ENCODE measurements at places on chromosomes 2 and 18.
A peak's percentile ranks its signal among the peaks of the same experiment; 100 is the strongest.

GRCh38 chr2:237581751-237582746 is 8.5 kb downstream of the RAB17 start:
- no peak for DNase-seq

DNA sequence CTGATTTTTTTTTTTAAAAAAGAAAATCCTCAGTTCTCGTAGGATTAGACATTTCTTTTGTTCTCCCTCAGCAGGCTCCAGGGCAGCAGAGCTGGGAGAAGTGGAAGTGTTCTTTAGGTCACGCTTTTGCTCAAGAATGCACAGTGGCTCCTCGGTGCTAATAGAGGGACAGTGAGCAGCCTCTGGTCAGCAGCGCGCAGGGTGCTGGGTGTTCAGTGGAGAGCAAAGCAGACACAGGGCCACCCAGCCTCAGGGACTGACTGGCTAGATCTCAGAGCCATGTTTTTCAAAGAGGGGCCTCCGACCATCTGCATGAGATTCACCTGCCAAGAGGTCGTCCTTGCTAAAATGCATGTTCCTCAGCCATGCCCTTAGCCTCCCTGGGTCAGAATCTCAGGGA is 218.8 kb downstream of the HAUS1 start:
- DNase-seq: no peak

GRCh38 chr2:197453914-197454398 is 604 bp downstream of the COQ10B start:
- DNase-seq: no peak

DNA sequence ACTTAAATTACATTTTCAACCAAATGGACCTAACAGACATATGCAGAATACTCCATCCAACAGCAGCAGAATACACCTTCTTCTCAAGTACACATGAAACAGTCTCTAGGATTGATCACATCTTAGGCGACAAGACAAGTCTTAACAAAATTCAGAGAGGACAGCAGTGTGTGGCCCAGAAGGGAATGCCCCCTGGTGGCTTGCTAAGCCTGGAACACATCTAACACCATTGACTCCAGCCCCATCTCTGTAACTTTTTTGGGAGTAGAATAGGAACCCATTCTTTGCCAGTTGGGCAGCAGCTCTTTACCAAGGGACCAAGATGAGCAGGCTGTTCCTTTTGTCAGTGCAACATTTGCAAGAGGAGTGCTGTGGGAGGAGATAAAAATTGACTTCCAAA is 249.9 kb downstream of the PLCL1 start:
- peak; percentile 19 for DNase-seq

DNA sequence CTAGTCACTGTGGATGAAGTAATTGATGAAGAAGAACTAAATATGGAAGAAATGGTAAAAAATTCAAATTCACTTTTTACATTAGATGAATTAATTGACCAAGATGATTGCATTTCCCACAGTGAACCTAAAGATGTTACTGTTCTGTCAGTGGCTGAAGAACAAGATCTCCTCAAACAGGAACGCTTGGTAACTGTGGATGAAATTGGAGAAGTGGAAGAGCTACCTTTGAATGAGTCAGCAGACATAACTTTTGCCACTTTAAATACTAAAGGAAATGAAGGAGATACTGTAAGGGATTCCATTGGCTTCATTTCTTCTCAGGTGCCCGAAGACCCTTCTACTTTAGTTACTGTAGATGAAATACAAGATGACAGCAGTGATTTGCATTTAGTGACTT is 26.6 kb upstream of the DYSF start:
- DNase-seq: no peak

DNA sequence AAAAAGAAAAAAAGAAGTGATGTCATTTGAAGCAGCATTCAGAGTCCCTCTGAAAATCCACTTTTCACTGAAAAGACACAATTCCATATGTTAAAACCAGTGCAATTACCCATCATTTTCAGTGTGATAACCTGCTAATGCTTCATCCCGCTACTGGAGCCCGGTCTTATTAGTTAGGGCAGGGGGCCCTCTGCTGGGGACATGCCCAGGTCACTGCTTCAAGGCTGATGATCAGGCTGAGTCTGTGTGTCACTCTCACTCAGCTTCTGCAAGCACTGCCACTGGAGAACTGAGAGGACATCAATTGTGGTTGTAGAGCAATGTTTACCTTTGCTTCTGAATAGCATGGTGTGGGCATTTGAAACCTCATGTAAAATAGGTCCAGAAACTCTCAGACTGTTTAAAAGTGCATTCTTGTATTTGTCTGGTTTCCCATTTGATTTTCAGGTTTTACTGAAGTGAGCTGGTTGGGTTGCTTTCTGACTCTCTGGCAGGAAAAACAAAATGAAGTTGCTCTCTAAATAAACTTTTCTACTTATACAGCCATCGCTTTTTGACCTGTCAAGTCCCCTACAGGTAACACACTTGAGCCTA is 49.2 kb upstream of the NXPH2 start:
- no peak for DNase-seq

DNA sequence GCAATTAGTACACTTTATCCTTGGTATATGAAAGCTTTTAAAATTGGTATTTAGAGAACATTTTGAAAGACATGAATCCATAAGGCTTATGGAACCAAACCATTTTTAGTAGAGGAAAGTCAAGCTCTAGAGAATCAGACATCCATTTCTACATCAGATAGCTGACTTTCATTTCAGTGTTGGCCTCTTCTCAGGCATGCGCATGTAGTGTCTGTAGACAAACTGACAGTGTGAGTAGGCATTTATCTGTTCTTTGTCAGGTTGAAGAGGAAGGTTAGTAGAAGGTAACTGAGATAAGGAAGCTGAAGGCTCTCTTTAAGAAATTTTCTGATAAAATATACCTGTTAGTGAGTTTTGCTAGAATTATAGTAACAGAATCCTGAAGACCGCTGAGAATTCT is 221.9 kb upstream of the SIX3 start:
- no peak for DNase-seq

DNA sequence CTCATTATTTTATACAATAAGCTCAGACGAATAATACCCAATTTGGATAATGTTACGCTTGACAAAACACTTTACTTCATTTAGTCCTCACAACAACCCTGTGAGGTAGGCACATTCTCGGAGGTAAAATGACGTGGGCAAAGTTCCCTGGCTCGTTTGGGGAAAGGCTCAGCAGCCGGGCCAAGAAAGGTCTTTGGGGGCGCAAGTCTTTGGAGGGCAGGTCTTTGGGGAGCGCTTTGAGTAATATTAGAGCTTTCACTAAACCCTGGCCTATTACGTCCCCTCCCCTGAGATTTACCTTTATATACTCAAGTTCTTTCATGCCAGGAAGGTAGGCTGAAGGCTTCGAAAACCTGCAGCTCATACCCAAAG is 427 bp downstream of the RBKS start:
- no peak for DNase-seq

- no peak for DNase-seq
Observed at GRCh38 chr18:46755315-46756024, 1.4 kb downstream of the ST8SIA5 start.

GRCh38 chr2:48132271-48132625 is 225.9 kb upstream of the FBXO11 start:
- no peak for DNase-seq

DNA sequence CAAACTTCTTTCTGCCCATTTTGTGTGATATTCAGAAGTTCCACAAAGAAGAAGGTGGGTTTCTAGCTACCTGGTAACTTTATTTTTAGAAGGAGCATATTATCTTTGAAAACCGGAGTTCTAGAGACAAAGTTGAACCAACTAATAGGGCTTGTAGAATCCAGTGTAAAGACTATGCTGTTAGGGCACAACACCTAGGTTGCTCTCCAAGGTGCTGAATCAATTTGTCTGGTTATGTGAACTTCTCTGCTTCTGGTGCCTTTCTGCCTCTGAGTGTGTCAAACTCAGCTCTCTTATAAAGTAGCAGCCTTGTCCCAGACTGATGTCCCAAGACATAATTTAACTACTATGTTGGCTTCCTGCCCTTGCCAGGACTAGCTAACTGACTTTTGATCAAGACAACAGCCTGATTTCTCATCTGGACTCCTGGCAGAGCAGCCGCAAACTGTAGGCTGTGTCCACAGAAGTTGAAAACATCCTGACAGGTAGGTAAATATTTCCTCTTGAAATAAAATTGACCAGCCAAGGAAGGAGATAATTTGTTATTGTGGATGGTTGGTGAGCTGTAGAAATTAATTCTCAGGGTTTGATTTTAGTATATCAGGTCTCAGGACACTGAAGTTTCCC is 119.4 kb downstream of the CYRIA start:
- DNase-seq: no peak

DNA sequence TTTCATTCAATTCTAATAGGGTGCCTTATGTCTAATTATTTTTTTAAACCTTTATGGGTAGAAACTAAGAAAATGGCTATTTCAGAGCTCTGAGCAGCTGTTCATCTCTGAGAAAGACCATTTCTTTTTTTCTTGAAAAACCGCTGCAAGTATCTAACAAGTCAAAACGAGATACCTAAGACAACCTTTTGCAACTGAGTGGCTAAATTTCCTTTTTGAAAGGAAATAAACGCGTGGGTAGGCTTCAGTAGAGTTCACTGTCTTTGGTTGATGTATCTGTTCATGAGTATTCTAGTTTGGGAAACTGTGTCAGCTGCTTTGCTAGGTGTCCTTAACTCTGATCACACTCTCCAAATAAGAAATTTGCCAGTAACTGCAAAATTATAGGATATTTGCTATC is 104.3 kb upstream of the LINC00305 start:
- no peak for DNase-seq

- DNase-seq: no peak
Observed at GRCh38 chr2:1088940-1089339, 138.3 kb downstream of the SNTG2 start.

GRCh38 chr2:101125374-101125773 is 25.8 kb downstream of the TBC1D8 start:
- DNase-seq: no peak

- DNase-seq: no peak
Observed at GRCh38 chr2:64404743-64405142, 49.2 kb upstream of the LGALSL start.

DNA sequence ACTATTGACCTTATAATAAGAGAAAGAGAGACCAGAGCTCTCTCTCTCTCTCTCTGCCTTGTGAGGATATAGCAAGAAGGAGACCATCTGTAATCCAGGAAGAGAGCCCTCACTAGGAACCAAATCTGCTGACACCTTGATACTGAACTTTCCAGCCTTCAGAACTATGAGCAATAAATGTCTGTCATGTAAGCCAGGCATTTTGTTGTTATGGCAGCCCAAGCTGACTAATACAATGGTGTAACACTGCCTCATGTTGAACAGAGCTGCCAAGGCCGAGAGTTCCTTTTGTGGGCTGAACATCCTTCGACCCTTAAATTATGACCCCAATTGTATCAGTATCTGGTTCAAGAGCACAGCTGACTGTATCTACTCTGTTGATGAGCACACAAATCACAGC is 108.0 kb downstream of the LRRC30 start:
- DNase-seq: no peak

DNA sequence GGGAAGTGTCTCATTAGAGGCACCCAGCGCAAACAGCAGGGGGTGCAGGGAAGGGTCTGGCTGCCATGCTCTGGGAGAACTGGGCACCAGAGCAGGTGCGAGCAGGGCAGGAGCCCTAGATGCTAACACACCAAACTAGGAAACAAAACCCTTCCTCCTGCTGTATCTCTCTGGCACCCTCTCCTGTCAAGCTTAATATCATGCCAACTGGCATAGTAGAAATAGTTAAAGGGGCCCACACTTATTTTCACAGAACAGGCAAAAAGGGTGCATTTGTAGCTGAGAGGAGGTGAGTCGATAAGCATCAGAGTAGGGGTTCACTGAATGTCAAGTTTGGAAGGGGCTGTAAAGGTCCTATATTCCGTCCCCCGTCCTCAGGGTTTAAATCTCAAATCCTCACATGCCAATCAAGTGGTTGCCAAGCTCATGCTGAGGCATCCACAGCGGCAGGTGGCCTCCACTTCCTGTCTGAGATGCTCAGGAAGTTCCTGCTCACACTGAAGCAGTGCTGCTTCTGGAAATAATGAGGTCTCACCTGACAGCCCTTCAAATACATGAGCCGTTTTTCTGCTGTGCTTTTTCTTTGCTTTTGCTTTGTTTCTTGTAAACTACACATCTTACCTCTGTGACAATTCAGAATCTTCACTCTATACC is 14.9 kb upstream of the ACKR3 start:
- DNase-seq: no peak

DNA sequence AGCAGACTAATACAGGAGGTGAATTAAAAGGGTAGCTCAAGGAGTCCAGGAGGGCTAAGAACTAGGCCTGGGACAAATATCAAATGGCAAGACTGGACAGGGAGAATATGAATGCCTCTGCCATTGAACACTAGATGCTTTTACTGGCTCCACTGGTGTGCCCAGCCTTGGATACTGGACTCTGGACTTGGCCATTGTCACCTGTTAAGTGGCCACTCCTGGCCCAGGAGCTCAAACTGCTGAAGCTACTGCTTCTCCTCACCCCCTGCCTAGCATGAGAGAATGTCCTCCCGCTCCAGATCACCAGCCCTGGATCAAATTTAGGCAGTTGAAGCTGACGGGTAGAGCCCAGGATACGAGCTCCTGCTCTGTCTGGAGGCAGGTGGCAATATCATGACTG is 170.8 kb downstream of the DDX1 start:
- no peak for DNase-seq

DNA sequence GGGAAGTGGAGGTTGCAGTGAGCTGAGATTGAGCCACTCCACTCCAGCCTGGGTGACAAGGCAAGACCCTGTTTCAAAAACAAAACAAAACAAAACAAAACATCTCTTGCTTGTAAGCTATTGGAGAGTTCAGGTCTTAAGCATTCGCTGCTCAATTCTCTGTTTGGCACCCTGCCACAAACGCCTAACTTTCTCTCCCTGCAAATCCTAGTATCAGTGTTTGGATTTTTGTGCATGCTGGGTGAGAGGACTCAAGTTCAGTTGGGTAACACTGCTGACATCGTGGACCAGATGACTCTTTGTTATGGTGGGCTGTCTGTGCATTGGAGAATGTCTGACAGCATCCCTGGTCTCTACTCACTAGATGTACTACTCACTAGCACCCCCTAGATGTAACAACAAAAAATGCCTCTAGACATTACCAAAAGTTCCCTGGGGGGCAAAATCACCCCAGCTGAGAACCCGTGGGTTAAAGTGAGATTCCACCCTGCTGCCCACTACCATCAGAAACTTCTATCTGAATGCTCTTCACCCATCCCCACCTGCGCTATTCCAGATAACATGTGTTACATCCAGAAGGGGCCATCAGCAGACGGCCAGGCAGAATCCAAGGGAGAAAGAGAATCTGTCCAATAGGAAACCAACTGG is 50.9 kb downstream of the CACNB4 start:
- no peak for DNase-seq

DNA sequence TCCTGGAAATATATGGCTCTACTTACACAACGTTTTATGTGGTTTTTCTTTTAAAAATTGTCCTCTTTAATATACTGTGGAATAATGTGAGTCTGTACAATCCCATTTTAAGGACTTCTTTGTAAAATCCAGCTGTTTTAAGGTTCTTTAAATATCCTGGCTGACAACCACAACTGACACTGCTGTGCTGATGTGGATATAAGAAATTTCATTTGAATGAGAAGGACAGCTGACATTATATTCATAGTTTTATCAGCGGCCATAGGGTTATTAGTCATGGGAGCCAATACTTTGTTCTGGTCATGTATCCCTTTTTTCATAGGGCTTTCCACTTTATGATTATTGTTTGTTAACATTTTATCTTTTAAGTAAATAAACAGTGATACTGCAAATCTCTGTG is 169.5 kb downstream of the CAMKMT start:
- DNase-seq: no peak
